Activated CD4-positive, alpha-beta memory T cell treated with anti-CD3 and anti-CD28 coated beads, Interleukin-2, amount 10 ng/mL, durations not matched to agents 7 days and 5 days (primary cell): ENCODE measurements at places on chromosomes 2 and 18.

GRCh38 chr18:48324651-48325050 lies 84.5 kb downstream of the ZBTB7C start:
- DNase-seq = no peak
- H3K4me3 ChIP-seq = no peak overlapping the region
- H3K36me3 ChIP-seq = no peaks in the 10 kb centered on the region
- H3K27ac ChIP-seq = no peak overlapping the region
- no peaks in the 10 kb centered on the region for H3K4me1 ChIP-seq

- no peak for DNase-seq
- no peak overlapping the region for H3K27ac ChIP-seq
- H3K36me3 ChIP-seq = no peaks in the 10 kb centered on the region
- no peaks in the 10 kb centered on the region for H3K4me1 ChIP-seq
These were observed 81.0 kb downstream of the KLHL29 start for GRCh38 chr2:23465936-23466335.

DNA sequence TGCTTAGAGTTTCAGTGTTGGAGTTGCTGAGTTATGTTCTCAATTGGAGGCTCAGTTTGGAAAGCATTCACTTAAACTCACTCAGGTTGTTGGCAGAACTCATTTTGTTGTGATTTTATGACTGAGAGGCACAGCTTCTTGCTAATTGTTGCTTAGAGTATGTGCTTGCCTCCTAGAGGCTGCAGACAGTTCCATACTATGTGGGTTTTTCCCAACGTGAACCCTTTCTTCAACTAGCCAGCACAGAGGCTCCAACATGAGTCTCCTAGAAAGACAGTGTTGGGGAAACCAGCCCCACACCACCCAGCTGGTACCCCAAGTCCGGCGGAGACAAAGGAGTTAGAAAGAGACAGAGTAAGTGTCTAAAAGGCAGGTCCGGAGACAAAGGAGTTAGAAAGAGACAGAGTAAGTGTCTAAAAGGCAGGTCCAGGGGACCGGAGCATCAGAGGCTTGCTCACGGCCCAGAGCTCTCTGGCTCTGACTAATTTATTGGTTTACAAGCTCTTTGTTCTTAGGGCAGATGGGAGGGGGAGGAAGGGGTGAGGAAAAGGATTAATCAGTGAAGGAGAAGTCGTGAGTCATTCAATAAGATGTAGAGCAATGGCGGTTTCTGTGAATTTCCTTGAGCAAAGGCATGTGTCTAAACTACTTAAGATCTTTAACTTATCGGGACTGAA lies 999.7 kb upstream of the LRRTM1 start:
- H3K4me3 ChIP-seq = no peak overlapping the region
- H3K27ac ChIP-seq = no peak overlapping the region
- no peaks in the 10 kb centered on the region for H3K4me1 ChIP-seq
- no peak for DNase-seq
- H3K36me3 ChIP-seq = no peaks in the 10 kb centered on the region

DNA sequence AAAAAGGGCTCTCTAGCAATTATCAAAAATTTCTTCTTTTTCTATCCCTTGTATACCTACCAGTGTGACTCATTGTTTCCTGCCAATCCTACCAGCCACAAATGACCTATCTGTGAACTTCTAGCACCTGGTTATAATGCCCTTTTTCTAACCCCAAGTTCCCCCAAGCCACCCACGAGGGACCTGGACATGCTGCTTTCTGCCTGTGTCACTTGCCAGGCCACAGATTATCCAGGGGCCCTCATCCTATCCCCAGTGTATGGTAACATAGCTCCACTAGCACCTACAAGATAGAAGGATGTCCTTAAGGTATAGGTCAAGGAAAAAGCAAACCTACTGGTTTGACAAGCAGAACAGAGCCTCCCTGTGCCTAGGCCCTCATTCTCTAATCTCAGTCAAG lies 26.8 kb downstream of the AAK1 start:
- peaks cover 48% of the 10 kb centered on the region for H3K36me3 ChIP-seq
- peaks cover 38% of the 10 kb centered on the region for H3K4me1 ChIP-seq
- H3K4me3 ChIP-seq = no peak overlapping the region
- peak overlapping the region; percentile 4 for H3K27ac ChIP-seq
- peak; percentile 61 for DNase-seq

GRCh38 chr2:80293039-80293438 lies 11.5 kb downstream of the LRRTM1 start:
- H3K36me3 ChIP-seq = no peaks in the 10 kb centered on the region
- H3K4me1 ChIP-seq = no peaks in the 10 kb centered on the region
- no peak overlapping the region for H3K27ac ChIP-seq
- no peaks in the 10 kb centered on the region for H3K27me3 ChIP-seq

DNA sequence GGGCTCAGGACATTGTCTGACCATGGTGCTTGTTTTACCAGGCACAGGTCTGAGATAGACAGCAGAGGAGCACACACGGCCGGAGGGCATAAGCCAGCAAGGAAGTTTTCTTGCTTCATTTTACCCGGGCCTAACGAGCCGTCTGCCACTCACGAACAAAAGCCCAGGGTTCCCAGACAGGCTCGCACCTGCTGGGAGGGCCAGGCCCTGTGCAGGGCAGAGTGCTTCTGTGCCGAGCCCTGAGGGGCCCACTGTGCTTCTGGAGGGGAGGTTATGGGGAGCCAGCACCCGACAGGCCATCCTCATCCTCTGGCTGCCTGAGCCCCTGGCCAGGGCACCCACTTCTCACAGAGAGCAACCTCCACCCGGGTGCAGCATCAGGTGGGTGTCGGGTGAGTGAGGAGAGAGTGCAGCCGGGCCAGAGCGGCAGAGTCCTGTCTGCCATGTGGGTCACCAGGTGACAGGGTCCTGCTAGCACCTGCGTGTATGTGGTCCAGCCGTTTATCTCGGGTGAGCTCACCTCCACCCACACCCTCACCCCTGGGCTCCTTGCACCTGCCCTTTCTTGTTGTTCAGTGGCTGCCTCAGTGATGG lies 297.9 kb downstream of the NDUFA10 start:
- peaks cover 2% of the 10 kb centered on the region for H3K27me3 ChIP-seq
- H3K4me3 ChIP-seq = no peak overlapping the region
- no peaks in the 10 kb centered on the region for H3K36me3 ChIP-seq
- H3K27ac ChIP-seq = no peak overlapping the region
- peaks cover 5% of the 10 kb centered on the region for H3K4me1 ChIP-seq

GRCh38 chr18:59657012-59657411 lies 40.2 kb downstream of the CCBE1 start:
- no peaks in the 10 kb centered on the region for H3K36me3 ChIP-seq
- no peak for DNase-seq
- H3K4me1 ChIP-seq = no peaks in the 10 kb centered on the region
- peaks cover 3% of the 10 kb centered on the region for H3K27me3 ChIP-seq

DNA sequence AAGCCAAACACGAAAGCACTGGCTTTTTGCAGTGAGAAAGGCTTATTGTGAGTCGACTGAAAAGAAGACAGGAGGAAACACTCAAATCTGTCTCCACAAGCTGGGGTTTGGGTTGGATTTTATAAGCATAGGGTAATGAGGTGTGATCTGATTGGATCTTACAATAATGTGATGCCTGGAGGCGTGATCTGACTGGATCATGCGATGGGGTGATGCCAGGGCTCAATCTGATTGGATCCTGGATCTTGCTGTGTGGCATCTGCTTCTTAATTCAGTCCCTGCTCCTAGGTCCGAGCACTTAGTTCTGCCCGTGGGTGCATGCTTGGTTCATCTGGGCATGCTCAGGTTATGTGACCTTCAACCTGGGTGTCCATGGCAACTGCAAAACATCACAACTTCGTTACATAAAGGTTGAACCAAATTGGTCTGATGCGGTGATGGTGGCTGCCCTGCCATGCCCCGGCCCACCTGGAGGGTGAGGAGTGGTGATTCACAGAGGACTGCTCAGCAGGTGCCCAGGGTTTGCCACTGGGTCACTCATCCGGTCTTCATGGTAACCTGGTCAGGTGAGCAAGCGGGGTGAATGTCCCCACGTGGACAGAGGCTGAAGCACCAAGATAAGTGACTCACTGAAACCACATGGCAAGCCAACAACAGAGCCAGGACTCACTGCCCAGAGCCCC lies 111.0 kb downstream of the KCNF1 start:
- H3K27me3 ChIP-seq = peaks cover 5% of the 10 kb centered on the region
- no peak overlapping the region for H3K4me3 ChIP-seq
- H3K36me3 ChIP-seq = no peaks in the 10 kb centered on the region

- no peaks in the 10 kb centered on the region for H3K4me1 ChIP-seq
- DNase-seq = no peak
- no peaks in the 10 kb centered on the region for H3K36me3 ChIP-seq
- H3K27me3 ChIP-seq = peaks cover 34% of the 10 kb centered on the region
These were observed 261.0 kb downstream of the TPGS2 start for GRCh38 chr18:36567800-36568199.

GRCh38 chr2:133943108-133943507 lies 310.8 kb upstream of the MGAT5 start:
- H3K36me3 ChIP-seq = no peaks in the 10 kb centered on the region
- DNase-seq = no peak
- H3K27me3 ChIP-seq = no peaks in the 10 kb centered on the region

DNA sequence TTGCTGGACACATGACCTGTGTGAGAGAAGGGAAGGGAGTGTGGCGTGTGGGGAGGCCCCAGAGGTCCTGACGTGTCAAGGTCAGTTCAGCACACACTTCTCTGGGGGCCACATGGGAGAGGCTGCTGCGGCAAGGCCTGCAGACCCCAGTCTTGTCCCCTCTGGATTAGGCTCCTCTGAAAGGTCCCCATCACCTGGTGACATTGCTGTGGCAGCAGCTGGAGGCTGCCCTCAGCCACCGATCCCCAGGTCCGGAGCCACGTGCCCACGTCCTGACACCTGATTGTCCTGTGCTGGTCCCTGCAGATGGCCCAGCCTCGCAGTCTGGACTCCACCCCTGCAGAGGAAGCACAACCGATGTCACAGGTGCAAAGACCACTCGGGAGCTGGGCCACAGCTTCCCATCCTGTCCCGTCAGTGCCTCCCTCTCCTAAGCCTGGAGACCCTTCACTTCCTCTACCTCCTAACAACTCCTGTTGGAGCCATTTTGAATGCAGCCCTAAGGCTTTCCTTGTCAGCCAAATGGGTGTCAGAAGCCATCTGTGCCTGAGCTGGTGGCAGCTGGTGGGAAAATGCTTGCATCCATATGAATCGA lies 12.7 kb downstream of the TMEM177 start:
- peaks cover 6% of the 10 kb centered on the region for H3K36me3 ChIP-seq
- no peaks in the 10 kb centered on the region for H3K4me1 ChIP-seq
- no peak overlapping the region for H3K27ac ChIP-seq
- no peak overlapping the region for H3K4me3 ChIP-seq

GRCh38 chr2:231991664-231992063 lies 30.2 kb downstream of the DIS3L2 start:
- no peaks in the 10 kb centered on the region for H3K27me3 ChIP-seq
- H3K36me3 ChIP-seq = no peaks in the 10 kb centered on the region

- H3K4me3 ChIP-seq = no peak overlapping the region
- H3K36me3 ChIP-seq = peaks cover 12% of the 10 kb centered on the region
- no peaks in the 10 kb centered on the region for H3K27me3 ChIP-seq
- DNase-seq = no peak
- H3K4me1 ChIP-seq = peaks cover 46% of the 10 kb centered on the region
These were observed 110.7 kb downstream of the NFATC1 start for GRCh38 chr18:79506191-79507075.

- no peak overlapping the region for H3K4me3 ChIP-seq
- H3K4me1 ChIP-seq = no peaks in the 10 kb centered on the region
- H3K27me3 ChIP-seq = peaks cover 24% of the 10 kb centered on the region
- DNase-seq = no peak
These were observed 48.6 kb upstream of the FHL2 start for GRCh38 chr2:105447476-105447875.

GRCh38 chr2:124530203-124530602 lies 505.1 kb downstream of the CNTNAP5 start:
- no peak overlapping the region for H3K27ac ChIP-seq
- H3K27me3 ChIP-seq = no peaks in the 10 kb centered on the region
- H3K36me3 ChIP-seq = no peaks in the 10 kb centered on the region
- no peak overlapping the region for H3K4me3 ChIP-seq
